ENCODE measurements at places on chromosomes 6 and 20.
A peak's percentile ranks its signal among the peaks of the same experiment; 100 is the strongest.

- DNase-seq: peak; percentile 11
These were observed 394 bp downstream of the AKAP12 start for GRCh38 chr6:151240036-151240685.

- DNase-seq: no peak
These were observed 59.1 kb upstream of the CCN6 start for GRCh38 chr6:111994791-111995190.

DNA sequence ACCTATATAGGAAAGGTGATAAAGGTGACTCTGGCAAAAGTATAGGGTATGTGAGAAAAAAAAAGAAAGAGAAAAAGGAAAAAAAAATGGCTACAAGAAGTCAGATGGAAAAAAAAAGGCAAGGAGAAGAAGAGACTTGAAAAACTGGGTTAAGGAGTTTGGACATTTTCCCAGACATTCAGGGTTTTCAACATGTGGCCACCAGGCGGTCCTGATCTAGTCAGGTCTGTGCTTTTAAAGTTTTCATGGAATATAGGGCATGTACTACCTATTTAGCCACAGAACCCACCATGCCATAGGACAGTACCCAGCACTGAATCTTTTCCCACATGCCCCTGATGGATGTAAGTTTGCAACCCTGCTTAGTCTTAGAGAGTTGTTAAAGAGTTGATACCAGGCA, 433.7 kb downstream of the MAFB start:
- DNase-seq: no peak

GRCh38 chr6:106557837-106558236, 71.5 kb downstream of the RTN4IP1 start:
- DNase-seq: no peak

- DNase-seq: no peak
These were observed 337.4 kb downstream of the GRIK2 start for GRCh38 chr6:101730954-101731353.

DNA sequence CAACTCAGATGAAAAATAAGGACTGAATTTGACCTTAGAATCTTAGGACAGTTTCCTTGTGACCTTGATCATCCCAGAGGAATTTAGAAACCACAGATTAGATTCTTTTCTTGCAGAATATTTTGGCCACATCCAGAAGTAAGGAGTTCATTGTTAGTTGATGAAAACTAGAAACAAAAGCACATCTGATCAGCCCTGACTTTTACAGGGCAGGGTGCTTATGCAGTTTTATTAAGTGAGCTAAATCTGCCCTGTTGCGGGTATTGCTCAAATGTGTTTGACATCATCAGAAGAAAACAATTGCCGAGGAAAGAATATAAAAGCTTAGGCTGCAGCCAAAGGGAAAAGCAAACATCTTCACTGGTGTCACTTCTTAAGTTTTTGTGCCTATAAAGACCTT, 100.8 kb downstream of the MTFR2 start:
- no peak for DNase-seq

GRCh38 chr6:149271348-149272340, 45.9 kb upstream of the TAB2 start:
- DNase-seq: peak; percentile 70

- no peak for DNase-seq
These were observed 159.5 kb downstream of the SOD2 start for GRCh38 chr6:159533568-159533967.

GRCh38 chr6:169622618-169623017, 79.2 kb downstream of the WDR27 start:
- DNase-seq: no peak

GRCh38 chr6:157982563-157983405, 1.1 kb downstream of the SYNJ2 start:
- no peak for DNase-seq

DNA sequence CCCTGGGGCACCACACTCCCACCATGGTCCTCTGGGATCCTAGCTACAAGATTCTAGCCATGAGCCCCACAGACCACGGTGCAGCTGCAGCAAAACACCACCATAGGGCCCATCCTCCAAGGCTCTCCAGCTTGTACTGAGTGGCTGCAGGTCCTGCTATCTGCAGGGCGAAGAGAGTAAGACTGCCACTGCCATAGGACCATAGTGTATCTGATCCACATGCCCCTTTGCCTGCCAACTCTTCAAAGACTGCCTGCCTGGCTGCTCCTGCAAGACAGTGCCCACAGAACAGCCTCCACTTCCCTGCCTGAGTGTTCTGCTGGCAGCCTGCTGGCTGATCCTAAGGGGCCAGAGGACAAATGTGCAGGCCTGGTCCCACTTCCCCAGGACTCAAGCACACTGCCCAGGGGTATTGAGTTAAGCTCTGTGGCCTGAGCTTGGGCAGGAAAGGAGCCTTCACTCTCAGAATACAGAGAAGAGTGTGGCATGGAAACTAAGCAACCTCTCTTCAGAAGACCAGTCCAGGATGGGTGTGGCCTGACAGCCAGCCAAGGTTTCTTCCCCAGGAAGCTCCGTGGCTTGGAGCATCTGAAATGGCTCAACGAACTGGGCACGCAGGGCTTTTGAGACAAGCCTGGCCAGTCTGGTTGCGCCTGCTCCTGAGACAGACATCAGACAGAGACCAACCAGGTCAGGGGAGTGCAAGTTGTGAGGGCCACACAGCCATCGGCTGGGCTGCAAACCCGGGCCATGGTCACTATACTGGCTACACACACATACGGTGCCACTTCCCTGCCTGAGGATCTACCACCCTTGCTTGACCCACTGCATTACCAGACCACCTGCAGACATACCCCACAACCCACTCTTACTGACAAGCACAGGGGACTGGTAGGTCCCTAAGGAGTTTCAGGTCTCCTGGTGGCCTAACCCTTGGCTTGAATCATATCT, 54.5 kb downstream of the RNGTT start:
- DNase-seq: no peak

DNA sequence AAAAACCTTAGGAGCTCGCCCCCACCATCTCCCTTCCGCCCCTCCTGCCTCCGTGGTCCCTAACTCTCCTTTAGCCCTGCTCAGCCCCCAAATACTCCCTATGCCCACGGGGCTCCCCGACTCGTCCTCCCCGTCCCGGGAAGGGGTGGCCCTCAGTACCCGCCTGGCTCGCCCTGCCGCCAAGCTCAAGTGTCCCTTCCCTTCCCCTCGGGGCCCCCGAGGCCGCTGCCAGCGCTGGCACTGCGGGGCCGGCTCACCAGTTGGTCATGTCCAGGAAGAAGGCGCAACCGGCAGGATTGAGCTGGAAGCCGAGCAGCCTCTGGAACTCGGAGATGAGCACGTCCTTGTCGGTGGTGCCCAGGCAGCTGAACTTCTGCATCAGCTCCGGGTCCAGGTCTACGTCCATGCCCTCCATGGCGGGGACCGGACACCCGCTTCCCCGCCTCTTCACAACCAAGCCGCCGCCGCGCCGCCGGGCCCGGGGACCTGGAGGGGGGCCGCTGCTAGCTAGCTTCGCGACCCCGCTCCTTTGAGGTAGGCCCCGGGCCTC, 303 bp downstream of the ILRUN start:
- DNase-seq: no peak

- DNase-seq: no peak
These were observed 164.2 kb upstream of the TCF21 start for GRCh38 chr6:133724726-133725125.

DNA sequence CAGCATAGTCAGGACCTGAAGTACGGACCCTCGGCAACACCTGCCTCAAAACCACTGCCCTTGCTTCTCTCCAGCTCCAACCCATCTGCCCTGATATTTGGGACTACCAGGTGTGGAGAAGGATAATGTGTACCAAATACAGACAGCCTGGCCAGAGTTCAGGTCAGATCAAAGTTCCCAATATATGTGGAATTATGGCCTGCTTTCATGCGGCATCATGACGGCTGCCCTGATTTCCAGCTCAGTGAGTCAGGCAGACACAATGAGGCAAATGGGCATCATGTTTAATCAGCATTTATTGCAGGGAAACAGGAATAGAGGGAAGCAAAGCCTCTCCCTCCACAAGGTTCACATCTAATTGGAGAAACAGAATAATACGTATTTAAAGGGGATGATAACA, 57.9 kb downstream of the FRK start:
- DNase-seq: no peak

DNA sequence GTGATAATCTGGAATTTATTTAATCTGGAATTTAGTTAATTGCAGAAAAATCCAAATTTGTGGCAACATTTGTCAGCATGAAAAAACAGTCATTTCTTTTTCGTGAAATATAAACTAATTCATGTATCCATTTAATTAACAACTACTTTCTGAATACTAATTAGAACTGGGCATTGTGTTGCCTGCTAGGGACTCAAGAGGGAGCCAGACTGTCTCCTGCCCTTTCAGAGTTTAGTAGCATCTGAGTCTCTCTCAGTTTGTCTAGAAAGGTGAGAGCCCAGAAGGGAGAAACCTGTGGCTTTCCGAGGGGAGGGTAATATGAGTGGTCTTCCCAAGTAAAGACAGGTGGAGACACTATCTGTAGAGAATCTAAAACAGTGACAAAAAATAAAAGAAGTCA, 210.9 kb upstream of the HDDC2 start:
- DNase-seq: no peak

Data from activated naive CD4-positive, alpha-beta T cell treated with Interleukin-2 at 50 U/mL for 16 hours (primary cell).